ENCODE measurements at places on chromosomes 11 and 22. TPM values are rescaled to one million over a fixed set of nuclear protein-coding genes. Genes with fewer than 3 reads are reported as not detected.

DNA sequence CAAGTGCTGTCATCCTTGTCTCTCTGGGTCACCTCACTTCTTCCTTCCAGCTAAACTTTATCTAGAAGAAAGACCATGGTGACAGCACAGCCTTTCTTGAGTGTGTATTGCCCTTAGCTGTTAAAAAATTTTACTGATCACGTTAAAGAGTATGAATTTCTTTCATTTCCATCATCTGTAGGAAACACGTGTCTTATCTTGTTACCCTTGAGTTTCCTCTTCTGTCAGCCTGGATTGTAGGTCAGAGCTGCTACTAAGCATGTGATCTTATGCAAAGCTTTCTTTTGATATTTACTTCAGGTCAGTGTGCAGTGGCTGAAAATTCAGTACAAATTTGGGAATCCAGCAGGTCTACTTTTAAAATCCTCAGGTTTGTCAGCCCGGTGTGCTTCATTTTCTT is 512.2 kb upstream of the ARHGAP42 start:
- ATAC-seq, result no peak

- no peak for ATAC-seq
These were observed 125.8 kb downstream of the RASSF10 start for GRCh38 chr11:13134886-13135285.

- no peak for ATAC-seq
These were observed 12.0 kb downstream of the PPARA start for GRCh38 chr22:46162285-46162684.

GRCh38 chr11:11786771-11787170 is 55.0 kb upstream of the USP47 start:
- no peak for ATAC-seq

GRCh38 chr11:24587635-24588034 is 90.8 kb downstream of the LUZP2 start:
- ATAC-seq, result no peak

- ATAC-seq, result no peak
These were observed 22.3 kb downstream of the VPS37C start for GRCh38 chr11:61138935-61139334.

GRCh38 chr22:23888615-23889401 is 5.4 kb upstream of the MIF start:
- ATAC-seq, result no peak

DNA sequence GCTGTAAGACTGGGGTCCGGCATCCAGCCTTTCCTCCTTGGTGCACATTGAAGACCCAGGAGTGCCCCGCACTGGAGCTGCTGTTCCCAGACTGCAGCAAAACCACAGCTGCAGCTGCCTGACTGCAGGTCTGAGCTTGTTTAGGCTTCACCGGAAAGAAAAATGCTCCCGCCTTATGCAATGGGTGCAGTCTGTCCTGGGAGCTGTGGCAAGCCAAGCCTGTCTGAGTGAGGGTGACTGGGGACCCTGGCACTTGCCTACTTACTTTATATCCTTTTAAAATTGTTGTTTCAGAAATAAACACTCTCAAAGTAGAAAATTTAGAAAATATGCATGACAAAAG is 23.3 kb upstream of the CD44 start:
- no peak for ATAC-seq

GRCh38 chr22:31144223-31144622 is 3.9 kb upstream of the PLA2G3 start:
- no peak for ATAC-seq

DNA sequence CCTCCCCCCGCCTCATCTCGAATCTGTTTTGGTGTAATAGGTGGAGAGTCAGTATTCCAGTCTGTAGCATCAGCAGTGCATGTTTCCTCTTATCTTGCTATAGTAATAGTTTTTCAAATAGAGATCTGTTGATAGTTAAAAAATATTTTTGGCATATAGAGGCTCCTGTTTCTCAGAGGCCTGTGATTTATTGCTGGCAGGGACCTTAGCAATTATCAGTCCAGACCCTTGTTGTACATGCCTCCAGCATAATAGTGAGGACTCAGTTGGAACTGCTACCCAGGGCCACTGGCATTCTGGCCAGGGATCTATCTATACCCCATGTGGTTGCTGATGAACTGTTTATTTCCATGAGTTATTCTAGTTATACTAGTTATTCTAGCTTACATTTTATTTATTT is 52.6 kb downstream of the SPECC1L start:
- ATAC-seq, result no peak

GRCh38 chr22:38235240-38235850 is 33.6 kb downstream of the MAFF start:
- ATAC-seq, result no peak

DNA sequence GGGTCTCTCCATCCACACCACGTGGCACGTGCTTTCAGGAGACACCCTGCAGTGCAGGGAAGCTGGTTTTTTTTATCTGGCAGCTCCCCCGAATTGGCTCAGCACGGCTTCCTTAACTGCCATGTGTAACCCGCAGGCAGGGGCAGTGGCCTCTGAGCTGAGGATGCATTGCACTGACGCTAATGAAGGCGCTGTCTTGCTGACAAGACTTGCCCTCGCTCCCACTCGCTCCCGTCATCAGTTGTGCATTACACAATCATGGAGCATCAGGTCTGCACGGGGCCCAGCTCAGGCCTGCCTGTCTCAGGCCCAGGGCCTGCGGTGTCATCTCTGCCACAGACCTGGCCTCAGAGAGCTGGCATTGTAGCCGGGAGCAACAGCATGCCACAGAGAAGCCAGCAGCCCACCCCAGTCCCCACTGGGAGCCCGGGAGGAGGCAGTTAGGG is 95.9 kb downstream of the ARHGAP8 start:
- no peak for ATAC-seq

DNA sequence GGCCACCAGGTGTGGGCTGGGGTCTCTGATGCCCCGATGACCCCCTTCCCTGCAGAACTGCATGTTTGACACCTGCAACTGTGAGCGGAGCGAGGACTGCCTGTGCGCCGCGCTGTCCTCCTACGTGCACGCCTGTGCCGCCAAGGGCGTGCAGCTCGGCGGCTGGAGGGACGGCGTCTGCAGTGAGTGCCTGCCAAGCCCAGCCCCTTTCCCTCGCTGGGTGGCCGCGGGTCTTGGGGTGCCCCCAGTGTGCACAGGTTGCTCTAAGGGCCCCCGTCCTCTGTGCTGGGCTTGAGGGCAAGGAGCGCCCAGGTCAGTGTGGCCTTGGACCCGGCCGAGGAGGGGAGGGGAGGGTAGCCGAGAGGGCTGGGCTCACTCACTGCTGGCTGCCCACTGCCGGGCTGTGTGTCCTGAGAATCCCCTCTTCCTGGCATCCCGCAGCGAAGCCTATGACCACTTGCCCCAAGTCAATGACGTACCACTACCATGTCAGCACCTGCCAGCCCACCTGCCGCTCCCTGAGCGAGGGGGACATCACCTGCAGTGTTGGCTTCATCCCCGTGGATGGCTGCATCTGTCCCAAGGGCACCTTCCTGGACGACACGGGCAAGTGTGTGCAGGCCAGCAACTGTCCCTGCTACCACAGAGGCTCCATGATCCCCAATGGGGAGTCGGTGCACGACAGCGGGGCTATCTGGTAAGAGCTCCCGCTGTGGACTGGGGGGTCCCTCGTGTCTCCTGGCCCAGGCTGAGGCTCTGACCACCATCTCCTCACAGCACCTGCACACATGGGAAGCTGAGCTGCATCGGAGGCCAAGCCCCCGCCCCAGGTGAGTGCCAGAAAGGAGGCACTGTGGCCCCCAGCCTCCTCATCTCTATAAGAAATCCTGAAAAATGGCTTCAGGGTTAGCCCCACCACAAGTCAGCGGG is 17.0 kb downstream of the MUC5AC start:
- no peak for ATAC-seq

DNA sequence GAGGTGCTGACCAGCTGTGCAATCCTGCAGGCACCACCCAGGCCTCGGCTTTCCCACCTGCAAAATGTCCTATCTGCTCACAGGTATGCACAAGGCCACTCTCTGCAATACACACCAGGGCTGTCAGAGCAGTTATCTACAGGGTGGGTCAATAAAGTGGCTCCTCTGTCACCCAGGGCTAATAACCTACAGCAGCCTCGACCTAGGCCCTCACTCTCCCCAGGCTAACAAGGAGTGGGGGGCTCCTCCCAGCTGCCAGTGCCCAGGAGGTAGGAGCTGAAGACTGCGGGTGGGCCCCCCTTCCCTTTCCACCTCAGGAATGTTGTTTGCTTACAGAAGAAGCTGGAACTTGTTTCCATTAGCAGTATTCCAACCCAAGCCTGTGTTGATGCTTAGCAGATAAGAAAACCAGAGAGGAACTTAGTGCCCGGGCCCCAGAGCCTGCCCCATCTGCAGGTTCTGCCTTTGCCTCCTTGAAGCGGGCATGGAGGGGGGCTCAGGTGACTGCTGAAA is 26.8 kb downstream of the MYH9 start:
- no peak for ATAC-seq

- no peak for ATAC-seq
These were observed 26.4 kb upstream of the UCP3 start for GRCh38 chr11:74035264-74035663.

GRCh38 chr11:21144531-21144930 is 475.1 kb downstream of the NELL1 start:
- no peak for ATAC-seq

GRCh38 chr11:19669511-19669910 is 43.1 kb upstream of the NAV2 start:
- ATAC-seq, result no peak

GRCh38 chr11:116379185-116379828 is 393.5 kb downstream of the BUD13 start:
- ATAC-seq, result no peak

DNA sequence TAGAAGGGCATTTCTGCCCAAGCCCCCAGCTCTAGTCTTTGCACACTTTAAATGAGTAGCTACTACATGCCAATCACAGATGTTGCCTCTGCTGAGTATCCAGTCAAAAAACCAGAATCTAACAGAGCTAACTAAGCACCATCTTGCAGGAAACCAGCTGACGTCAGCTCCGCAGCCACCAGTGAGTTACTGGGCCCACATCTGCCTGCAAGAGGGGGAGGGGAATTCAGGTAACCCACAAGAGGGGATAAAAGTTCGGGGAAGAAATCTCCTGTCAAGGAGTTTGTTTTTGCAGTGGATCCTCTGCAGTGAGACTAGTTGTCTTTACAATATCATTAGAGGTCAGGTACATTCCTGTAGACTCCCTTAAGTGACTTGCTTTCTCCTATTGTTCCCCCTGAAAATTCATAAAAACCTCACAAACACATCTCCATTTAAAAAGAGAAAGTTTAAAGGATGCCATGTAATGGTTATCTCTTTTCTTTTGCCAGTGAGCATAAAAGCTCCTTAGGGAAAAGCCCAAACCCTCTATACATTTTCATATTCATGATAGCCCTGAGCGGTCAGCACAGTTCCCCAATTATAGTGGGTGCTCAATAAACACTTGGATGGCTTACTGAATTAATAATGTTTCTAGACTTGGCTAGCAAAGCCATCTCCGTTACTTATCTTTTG is 9.3 kb downstream of the CD44 start:
- no peak for ATAC-seq

The SCGB1D2 gene
- total RNA-seq, result not detected

The ABCG4 gene
- total RNA-seq, result 0.20 TPM

The SLC43A3 gene
- total RNA-seq, result 49.5 TPM
